ENCODE measurements at places on chromosomes 7 and 10. TPM values are rescaled to one million over a fixed set of nuclear protein-coding genes. Genes with fewer than 3 reads are reported as not detected.

The TRIM8 gene
- total RNA-seq = 39.1 TPM

The IPMK gene
- total RNA-seq = 7.1 TPM

The RSBN1L gene
- 21.0 TPM for total RNA-seq

The CCDC3 gene
- 0.14 TPM for total RNA-seq

The FGL2 gene
- 0.16 TPM for total RNA-seq

The PRDX3 gene
- total RNA-seq = 217 TPM

The TMEM196 gene
- total RNA-seq = not detected

The CXCL12 gene
- not detected for total RNA-seq

The C7orf57 gene
- total RNA-seq = 0.46 TPM

The BMPER gene
- not detected for total RNA-seq

The ICA1 gene
- total RNA-seq = 0.57 TPM

The CPA2 gene
- 0.18 TPM for total RNA-seq

The CYP3A7 gene
- not detected for total RNA-seq

The FLNC gene
- 0.09 TPM for total RNA-seq

- peak overlapping the region; percentile 79 for H3K27ac ChIP-seq
- no peaks in the 10 kb centered on the region for H3K27me3 ChIP-seq
- no peak for DNase-seq
- H3K36me3 ChIP-seq = peaks cover 34% of the 10 kb centered on the region
- H3K4me3 ChIP-seq = peak overlapping the region; percentile 29
- peaks cover 81% of the 10 kb centered on the region for H3K4me1 ChIP-seq
Observed at GRCh38 chr7:43594020-43594419, 11.1 kb downstream of the STK17A start.

DNA sequence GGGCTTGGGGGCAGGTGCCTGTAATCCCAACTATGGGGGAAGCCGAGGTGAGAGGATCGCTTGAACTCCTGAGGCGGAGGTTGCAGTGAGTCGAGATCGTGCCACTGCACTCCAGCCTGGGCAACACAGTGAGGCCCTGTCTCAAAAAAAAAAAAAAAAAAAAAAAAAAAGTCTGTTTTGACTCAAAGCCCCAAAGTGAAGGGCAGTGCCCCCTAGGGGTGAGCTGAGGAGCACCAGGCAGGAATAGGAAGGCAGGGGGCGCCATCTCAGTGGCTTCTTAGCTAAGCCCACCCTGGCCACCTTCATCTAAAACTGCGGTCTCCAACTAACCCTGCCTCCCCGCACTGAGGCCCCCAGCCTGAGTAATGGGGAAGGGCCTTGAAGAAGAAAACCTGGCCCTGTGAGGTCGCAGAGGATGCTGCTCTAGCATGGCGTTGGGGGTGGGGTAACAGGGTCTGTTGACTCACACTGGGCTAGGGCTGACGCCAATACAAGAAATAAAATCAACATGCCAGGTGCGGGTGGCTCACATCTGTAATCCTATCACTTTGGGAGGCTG, 9.8 kb downstream of the PODXL start:
- H3K27me3 ChIP-seq = peaks cover 4% of the 10 kb centered on the region
- H3K4me3 ChIP-seq = no peak overlapping the region
- peak; percentile 79 for DNase-seq
- H3K36me3 ChIP-seq = no peaks in the 10 kb centered on the region
- H3K27ac ChIP-seq = no peak overlapping the region

DNA sequence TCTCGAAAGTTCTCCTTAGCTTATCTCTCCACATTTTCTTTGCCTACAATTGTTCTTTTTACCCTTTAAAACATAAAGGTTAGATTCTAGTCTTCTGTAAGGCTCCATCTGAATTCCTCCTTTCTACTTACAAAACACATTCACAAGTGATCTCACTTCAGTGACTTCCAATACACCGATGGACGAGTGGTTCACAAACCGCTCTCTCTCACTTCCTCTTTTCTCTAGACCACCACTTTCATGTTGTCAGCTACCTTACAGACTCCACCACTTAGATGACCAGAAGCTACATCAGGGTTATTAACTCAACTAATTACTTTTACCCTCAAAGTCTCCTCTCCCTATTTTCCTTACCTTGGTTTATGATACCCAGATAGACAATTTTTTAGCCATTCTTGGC, 11.8 kb downstream of the MET start:
- peaks cover 29% of the 10 kb centered on the region for H3K27me3 ChIP-seq
- no peaks in the 10 kb centered on the region for H3K36me3 ChIP-seq
- H3K27ac ChIP-seq = no peak overlapping the region
- H3K4me3 ChIP-seq = no peak overlapping the region
- peaks cover 8% of the 10 kb centered on the region for H3K4me1 ChIP-seq

DNA sequence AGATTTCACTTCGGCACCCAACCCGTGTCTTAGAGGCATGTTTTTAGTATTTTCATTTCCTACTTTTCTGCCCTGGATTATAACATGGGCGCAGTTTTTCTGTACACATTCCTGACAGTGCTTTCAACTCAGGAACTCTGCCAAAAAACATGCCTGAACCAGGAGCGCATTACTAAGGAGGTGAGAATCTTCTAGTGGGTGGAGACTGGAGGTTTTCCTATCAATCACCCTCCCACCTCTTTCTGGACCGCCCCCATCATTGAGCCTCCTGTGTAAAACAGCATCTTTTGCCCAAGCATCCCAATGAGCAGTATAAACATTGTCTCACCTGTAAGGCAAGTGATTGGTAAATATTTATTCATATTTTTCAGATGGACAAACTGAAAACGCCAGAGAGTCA, 53.2 kb downstream of the STK17A start:
- no peaks in the 10 kb centered on the region for H3K27me3 ChIP-seq
- H3K4me1 ChIP-seq = peaks cover 91% of the 10 kb centered on the region
- no peak overlapping the region for H3K4me3 ChIP-seq
- H3K27ac ChIP-seq = peak overlapping the region; percentile 91
- DNase-seq = no peak
- H3K36me3 ChIP-seq = peaks cover 92% of the 10 kb centered on the region

GRCh38 chr10:97017474-97017903, 168.3 kb downstream of the SLIT1 start:
- no peaks in the 10 kb centered on the region for H3K27me3 ChIP-seq
- H3K36me3 ChIP-seq = no peaks in the 10 kb centered on the region
- no peak for DNase-seq
- H3K4me3 ChIP-seq = no peak overlapping the region
- no peak overlapping the region for H3K27ac ChIP-seq

- DNase-seq = peak; percentile 32
- H3K4me3 ChIP-seq = no peak overlapping the region
- H3K27me3 ChIP-seq = no peaks in the 10 kb centered on the region
- H3K27ac ChIP-seq = peak overlapping the region; percentile 53
- H3K36me3 ChIP-seq = peaks cover 28% of the 10 kb centered on the region
Observed at GRCh38 chr7:6479067-6479466, 31.3 kb upstream of the DAGLB start.

- H3K4me1 ChIP-seq = no peaks in the 10 kb centered on the region
- H3K36me3 ChIP-seq = no peaks in the 10 kb centered on the region
- no peak overlapping the region for H3K27ac ChIP-seq
- no peak overlapping the region for H3K4me3 ChIP-seq
- no peak for DNase-seq
Observed at GRCh38 chr7:108204281-108204796, 74.2 kb upstream of the LAMB4 start.

DNA sequence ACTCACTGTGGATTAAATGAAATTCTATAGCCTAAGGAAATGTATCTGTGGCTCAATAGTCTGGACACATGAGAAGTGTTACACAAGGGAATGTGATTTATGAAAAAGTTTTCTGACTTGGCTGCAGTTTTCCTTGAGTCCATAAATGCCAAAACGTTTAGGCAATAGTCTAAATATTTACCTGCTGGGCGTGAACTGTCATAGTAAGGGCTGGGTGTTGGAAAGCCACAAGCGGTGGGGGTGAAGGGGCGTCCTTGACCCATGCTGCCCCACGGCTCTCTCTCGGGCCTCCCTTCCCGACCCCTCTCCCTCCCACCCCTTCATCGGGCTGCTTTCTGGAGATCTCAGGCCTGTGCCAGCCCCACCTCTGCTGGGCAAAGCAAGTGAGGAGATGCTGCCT, 223.7 kb downstream of the BUB3 start:
- H3K36me3 ChIP-seq = no peaks in the 10 kb centered on the region
- H3K4me1 ChIP-seq = no peaks in the 10 kb centered on the region
- no peak overlapping the region for H3K4me3 ChIP-seq
- peaks cover 5% of the 10 kb centered on the region for H3K27me3 ChIP-seq
- H3K27ac ChIP-seq = no peak overlapping the region
- DNase-seq = no peak

DNA sequence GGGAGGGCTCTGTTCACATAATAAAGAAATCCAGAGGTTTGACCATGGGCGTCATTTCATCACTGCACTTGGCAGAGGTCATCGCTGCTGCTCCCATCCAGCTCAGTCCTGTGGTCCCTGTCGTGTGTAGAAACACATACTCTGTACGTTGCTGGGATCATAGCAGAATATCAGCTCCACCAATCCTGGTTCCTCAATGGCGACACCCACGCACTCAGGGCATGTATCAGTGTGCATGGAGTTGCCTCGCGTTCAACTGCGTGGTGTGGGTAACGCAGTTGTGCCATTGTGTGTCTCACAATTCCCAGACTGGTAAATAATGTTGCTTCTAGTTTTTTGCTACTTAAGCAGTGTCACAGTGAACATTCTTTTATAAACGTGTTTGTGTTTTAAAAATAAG, 111.1 kb downstream of the LHPP start:
- no peaks in the 10 kb centered on the region for H3K4me1 ChIP-seq
- no peak for DNase-seq
- H3K4me3 ChIP-seq = no peak overlapping the region
- no peaks in the 10 kb centered on the region for H3K27me3 ChIP-seq
- no peaks in the 10 kb centered on the region for H3K36me3 ChIP-seq

- H3K36me3 ChIP-seq = peaks cover 32% of the 10 kb centered on the region
- no peak overlapping the region for H3K4me3 ChIP-seq
- H3K27me3 ChIP-seq = no peaks in the 10 kb centered on the region
- no peak for DNase-seq
- H3K27ac ChIP-seq = no peak overlapping the region
Observed at GRCh38 chr10:28139138-28139537, 140.3 kb upstream of the ODAD2 start.

GRCh38 chr10:8273749-8274148, 219.3 kb downstream of the GATA3 start:
- H3K27me3 ChIP-seq = no peaks in the 10 kb centered on the region
- peaks cover 5% of the 10 kb centered on the region for H3K4me1 ChIP-seq
- H3K4me3 ChIP-seq = no peak overlapping the region
- DNase-seq = no peak
- H3K27ac ChIP-seq = no peak overlapping the region

GRCh38 chr10:32347363-32348022, 535 bp upstream of the EPC1 start:
- peak overlapping the region; percentile 84 for H3K4me3 ChIP-seq
- H3K36me3 ChIP-seq = peaks cover 32% of the 10 kb centered on the region
- peak overlapping the region; percentile 74 for H3K27ac ChIP-seq
- H3K4me1 ChIP-seq = peaks cover 63% of the 10 kb centered on the region

DNA sequence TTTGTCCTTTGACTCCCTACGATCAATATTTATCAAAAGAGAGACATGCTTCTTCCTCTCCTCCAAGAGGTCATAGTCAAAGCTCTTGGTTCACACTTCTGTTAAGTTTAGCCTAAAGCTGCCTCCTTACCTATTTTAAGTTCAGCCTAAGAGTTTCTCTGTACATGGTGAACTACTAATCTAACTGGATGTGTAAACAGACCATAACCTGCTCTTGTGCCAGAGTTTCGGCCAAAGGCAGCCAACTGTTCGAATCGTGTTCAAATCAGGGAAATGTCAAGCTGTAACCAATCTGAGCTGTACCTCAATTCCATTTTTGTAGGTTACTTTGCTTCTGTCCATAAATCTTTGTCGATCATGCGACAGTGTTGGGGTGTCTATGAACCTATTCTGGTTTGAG, 414.8 kb downstream of the PHTF2 start:
- peaks cover 4% of the 10 kb centered on the region for H3K27me3 ChIP-seq
- no peaks in the 10 kb centered on the region for H3K36me3 ChIP-seq
- no peak overlapping the region for H3K4me3 ChIP-seq
- H3K4me1 ChIP-seq = no peaks in the 10 kb centered on the region
- no peak for DNase-seq

GRCh38 chr10:74330646-74331045, 179.6 kb downstream of the ADK start:
- peaks cover 2% of the 10 kb centered on the region for H3K4me1 ChIP-seq
- no peak for DNase-seq
- H3K27ac ChIP-seq = no peak overlapping the region
- H3K4me3 ChIP-seq = no peak overlapping the region
- peaks cover 13% of the 10 kb centered on the region for H3K36me3 ChIP-seq

DNA sequence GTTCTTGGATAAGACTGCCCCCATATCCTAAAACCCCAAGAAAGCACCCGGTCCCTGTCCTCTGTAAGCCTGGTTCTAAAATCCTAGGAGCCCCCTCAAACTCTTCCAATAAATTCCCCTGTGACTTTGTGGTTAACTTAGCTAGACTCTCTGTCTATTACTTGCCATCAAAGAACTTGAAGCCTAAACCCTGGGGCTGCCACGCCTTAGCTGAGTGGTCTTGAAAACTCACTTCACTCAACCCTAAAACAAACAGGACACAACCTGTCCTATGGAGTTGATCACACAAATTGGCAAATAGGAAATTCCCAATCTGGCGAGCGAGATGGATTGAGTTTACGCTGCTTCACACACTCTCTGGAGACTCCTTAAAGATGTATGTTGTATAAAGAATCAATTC, 191.4 kb upstream of the SVIL start:
- no peak overlapping the region for H3K4me3 ChIP-seq
- H3K4me1 ChIP-seq = no peaks in the 10 kb centered on the region
- H3K27me3 ChIP-seq = no peaks in the 10 kb centered on the region
- H3K27ac ChIP-seq = no peak overlapping the region

- no peak overlapping the region for H3K4me3 ChIP-seq
- peaks cover 44% of the 10 kb centered on the region for H3K4me1 ChIP-seq
- peaks cover 26% of the 10 kb centered on the region for H3K36me3 ChIP-seq
- no peaks in the 10 kb centered on the region for H3K27me3 ChIP-seq
- DNase-seq = no peak
Observed at GRCh38 chr10:35214607-35215020, 88.0 kb downstream of the CREM start.

- no peak overlapping the region for H3K4me3 ChIP-seq
- no peak for DNase-seq
- peaks cover 17% of the 10 kb centered on the region for H3K36me3 ChIP-seq
- no peak overlapping the region for H3K27ac ChIP-seq
- H3K27me3 ChIP-seq = no peaks in the 10 kb centered on the region
- H3K4me1 ChIP-seq = no peaks in the 10 kb centered on the region
Observed at GRCh38 chr7:96127746-96128145, 194.2 kb downstream of the SLC25A13 start.

- H3K4me3 ChIP-seq = no peak overlapping the region
- H3K27ac ChIP-seq = no peak overlapping the region
- H3K4me1 ChIP-seq = peaks cover 3% of the 10 kb centered on the region
Observed at GRCh38 chr10:127921753-127922145, 14.8 kb downstream of the PTPRE start.

GRCh38 chr7:50411332-50411731, 38.8 kb downstream of the FIGNL1 start:
- no peak for DNase-seq
- H3K27me3 ChIP-seq = no peaks in the 10 kb centered on the region
- H3K36me3 ChIP-seq = no peaks in the 10 kb centered on the region
